ENCODE measurements at places on chromosomes 1 and 21.

DNA sequence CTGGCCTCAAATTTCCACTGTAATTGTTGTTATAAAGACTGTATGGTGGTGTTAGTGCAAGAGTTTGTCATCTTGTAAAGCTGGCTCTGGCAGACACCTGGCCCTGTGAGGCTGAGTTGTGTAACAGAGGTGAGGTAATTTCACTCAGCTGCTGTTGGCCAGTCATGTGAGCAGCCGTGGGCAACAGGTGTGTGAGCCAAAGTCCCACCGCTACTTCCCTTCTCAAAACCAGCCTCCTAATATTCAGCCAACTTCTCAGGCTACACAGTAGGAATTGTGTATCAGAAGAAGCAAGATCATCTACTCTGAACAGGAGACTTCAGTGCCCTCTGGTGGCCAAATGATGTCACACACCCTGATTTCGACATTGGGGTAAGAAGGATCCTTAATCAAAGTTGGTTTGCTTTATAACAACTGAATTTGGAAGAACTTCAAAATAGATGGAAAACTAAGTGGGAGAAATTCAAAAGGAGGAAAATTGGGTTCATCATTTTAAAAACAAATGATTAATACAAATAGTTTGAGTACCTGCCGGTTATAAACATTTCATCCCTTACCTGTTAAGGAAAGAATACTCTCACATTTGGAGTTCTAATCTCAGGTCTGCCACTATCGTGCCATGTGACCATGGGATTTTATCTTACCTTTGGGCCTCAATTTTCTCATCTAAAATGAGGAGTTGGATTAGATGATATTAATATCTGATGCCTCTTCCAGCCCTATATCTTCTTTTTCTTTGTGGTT lies 2.6 kb upstream of the CREG1 start:
- DNase-seq: peak; percentile 78

DNA sequence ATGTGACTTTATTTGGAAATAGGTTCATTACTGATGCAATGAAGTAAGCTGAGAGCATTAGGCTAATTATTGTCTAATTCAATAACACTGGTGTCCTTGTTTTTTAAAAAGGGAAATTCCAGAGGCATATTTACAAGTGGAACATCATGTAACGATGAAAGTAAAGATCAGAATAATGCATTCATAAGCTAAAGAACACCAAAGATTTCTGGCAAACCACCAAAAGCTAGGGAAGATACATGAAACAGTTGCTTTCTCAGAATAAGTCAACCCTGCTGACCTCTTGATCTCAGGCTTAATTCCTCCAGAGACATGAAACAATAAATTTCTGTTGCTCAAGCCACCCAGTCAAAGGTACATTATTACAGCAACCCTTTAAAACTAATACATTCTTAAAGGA lies 20.3 kb upstream of the IFI16 start:
- no peak for DNase-seq

- no peak for DNase-seq
These were observed 1.2 kb downstream of the LAMC1 start for GRCh38 chr1:183024317-183025009.

- no peak for DNase-seq
These were observed 16.6 kb downstream of the SAMD11 start for GRCh38 chr1:940107-941014.

GRCh38 chr1:194705123-194705854 lies 1518.9 kb upstream of the B3GALT2 start:
- no peak for DNase-seq

DNA sequence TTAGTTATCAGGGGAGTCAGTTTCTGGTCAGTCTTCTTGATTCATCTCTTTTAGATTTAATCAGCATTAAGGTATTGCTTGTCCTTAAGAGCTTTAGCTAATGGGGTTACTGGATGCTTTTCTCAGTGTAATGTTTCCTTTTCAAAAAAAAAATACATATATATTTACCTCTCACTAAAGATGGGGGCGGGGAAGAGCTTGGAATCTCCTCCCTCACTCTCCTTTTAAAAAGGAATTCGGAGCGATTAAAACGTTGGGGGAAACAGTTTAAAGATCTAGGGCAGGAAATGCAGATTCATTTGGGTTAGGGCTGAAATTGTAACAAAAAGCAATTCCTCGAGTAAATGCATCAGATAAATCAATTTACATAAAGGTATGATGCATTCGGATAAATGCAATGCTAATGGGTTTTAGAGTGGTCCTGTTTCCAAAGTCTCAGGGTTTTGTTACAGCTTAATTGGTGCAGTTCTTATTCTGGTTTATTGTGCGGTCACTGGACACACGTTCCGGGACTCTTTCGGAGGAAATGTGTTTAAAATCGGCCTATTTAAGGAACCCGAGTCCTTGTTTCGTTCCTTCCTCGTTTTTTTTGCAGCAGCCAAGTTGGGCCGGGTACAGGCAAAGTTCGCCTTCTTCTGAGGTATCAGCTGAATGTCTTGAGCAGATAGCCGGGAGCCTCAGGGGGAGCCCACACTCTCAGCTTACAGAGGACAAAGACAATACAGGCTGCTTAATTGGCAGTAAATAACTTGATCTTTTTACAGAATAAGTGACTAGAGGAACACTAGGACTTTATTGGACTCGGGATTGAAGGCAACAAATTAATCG lies 1.6 kb downstream of the LMO4 start:
- peak; percentile 21 for DNase-seq

DNA sequence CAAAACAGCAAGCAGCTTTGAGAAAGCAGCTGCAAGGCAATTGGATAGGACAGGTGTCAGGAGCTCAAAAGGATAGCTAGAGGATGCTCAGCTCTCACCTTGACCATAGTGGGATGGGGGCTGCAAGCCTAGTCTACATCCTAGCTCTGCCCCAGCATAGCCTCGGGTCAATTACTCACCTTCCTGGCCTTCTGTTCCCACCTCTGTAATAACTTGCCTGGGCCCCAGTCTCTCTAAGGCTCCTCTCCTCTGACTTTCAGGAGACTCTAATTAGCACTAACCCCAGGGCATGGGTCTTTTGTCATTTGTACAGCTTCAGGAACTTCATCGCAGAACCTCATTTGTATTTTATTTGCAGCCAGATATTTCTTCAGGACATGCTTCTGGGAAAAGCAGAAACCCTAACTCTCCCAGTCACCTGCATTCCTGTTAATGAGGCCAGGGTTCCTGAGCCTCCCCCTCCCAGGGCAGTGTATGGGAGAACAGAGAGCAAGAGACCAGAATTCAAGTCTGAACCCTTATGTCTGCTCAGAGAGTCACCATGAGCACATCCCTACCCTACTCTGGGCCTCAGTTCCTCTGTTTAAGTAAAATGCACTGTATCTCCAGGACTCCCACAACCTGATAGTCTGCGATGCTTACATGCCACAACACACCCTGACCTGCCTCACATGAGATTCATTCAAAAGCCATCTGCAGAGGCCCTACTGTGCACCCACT lies 108.1 kb downstream of the MATN1 start:
- DNase-seq: no peak

DNA sequence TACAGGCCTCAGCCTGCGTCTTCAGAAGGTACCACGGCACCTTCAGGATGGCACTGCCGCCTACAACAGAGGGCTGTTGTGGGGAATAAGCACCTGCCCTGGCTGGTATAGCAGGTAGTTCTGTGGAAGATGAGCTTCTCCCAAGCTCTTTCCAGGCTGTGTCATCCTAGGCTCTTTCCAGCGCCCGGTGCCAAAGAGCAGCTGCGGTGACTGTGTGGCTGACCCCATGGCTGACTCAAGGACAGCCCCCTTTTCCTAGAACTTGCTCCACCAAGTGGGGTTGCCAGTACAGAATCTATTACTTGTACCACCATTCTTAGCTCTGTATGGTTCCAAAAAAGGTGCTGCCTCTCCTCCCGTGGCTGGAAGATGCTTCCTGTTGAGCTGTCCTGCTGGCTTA lies 21.9 kb upstream of the EVA1B start:
- no peak for DNase-seq

- DNase-seq: no peak
These were observed 6.7 kb upstream of the ADARB1 start for GRCh38 chr21:45067462-45068285.

Data from activated CD4-positive, alpha-beta T cell treated with anti-CD3 and anti-CD28 coated beads, Interleukin-2, amount 50 U/mL, for 16 hours (primary cell).